Hair follicular keratinocyte (primary cell): ENCODE measurements at places on chromosomes 16 and 17. TPM values are rescaled to one million over a fixed set of nuclear protein-coding genes. Genes with fewer than 3 reads are reported as not detected.

Gene SLFN5
- total RNA-seq, result 30.3 and 53.1 TPM in 2 replicates

Gene USP32
- total RNA-seq, result 30.9 and 34.7 TPM in 2 replicates

Gene TMC6
- 34.8 and 82.6 TPM in 2 replicates for total RNA-seq

Gene TAOK1
- 19.5 and 29.0 TPM in 2 replicates for total RNA-seq

Gene SHISA9
- total RNA-seq, result under 0.01 and 0.30 TPM in 2 replicates

Gene DOC2B
- total RNA-seq, result not detected in 2 replicates

Gene DCXR
- total RNA-seq, result 118 and 135 TPM in 2 replicates

Gene KRTAP1-3
- not detected in 2 replicates for total RNA-seq

Gene KRTAP2-1
- not detected in 2 replicates for total RNA-seq

Gene CETP
- not detected in 2 replicates for total RNA-seq

Gene CX3CL1
- 4.2 and 8.4 TPM in 2 replicates for total RNA-seq

Gene SRL
- not detected in 2 replicates for total RNA-seq

Gene KIF18B
- total RNA-seq, result 7.7 and 22.7 TPM in 2 replicates

Gene ULK2
- total RNA-seq, result 9.3 and 16.6 TPM in 2 replicates

Gene KRTAP9-8
- not detected in 2 replicates for total RNA-seq

Gene ITGAX
- not detected in 2 replicates for total RNA-seq
